ENCODE measurements at places on chromosomes 6 and 20. TPM values are rescaled to one million over a fixed set of nuclear protein-coding genes. Genes with fewer than 3 reads are reported as not detected.

The SLC35F1 gene
- 1.2 TPM for total RNA-seq

- DNase-seq: no peak
Observed at GRCh38 chr6:105476978-105477377, 74.1 kb upstream of the PREP start.

GRCh38 chr6:89895276-89895874 is 1.1 kb downstream of the GJA10 start:
- no peak for DNase-seq

The SRSF12 gene
- total RNA-seq: 3.5 TPM

The FAM209A gene
- not detected for total RNA-seq

DNA sequence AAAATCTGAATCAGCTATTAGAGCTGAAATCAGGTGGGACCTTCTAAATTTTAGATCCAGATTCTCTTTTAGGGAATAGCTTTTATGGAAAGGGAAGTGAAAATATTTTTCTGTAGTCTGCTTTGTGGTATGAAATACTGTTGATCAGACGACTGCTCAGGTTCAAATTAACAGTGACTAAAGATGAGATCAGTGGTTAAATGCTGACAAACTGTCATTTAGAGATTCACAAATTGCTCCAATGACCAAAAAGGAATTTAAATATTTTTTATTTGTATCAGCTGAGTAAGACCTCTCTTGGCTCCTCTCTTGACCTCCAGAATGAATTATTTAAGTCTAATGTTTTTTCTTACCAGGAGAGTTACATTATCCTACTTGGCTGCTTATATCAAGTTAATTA is 77.3 kb downstream of the KCNQ5 start:
- no peak for DNase-seq

DNA sequence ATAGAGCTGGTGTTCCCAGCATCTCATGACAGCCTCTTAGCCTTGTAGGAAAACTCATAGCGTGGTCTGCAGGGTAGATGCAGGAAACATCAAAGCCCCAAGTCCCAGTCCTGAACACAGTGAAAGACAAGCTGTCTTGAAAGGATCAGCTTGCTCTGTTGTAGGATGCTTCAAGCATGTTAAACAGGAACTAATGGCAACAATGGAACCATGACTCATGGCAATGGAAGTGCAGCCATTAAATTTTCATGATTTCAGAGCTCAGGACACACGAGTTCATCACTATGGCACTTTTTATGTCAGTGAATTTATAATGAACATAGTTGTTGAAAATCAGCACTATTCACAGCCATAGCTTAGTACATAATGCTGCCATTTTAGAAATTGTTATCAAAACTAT is 367.7 kb downstream of the KIF16B start:
- no peak for DNase-seq

The COL11A2 gene
- 1.0 TPM for total RNA-seq

- DNase-seq: no peak
Observed at GRCh38 chr6:127206531-127207095, 60.1 kb upstream of the RNF146 start.

The ID4 gene
- 74.9 TPM for total RNA-seq

- DNase-seq: no peak
Observed at GRCh38 chr6:118319894-118320649, 228.0 kb upstream of the PLN start.

The GJA10 gene
- not detected for total RNA-seq

GRCh38 chr20:3250091-3250504 is 11.1 kb upstream of the SLC4A11 start:
- no peak for DNase-seq

- DNase-seq: peak; percentile 50
Observed at GRCh38 chr20:51769976-51770615, 1.9 kb upstream of the ATP9A start.

- no peak for DNase-seq
Observed at GRCh38 chr6:108779536-108780275, 68.5 kb upstream of the ARMC2 start.

GRCh38 chr6:78829407-78829806 is 37.9 kb upstream of the IRAK1BP1 start:
- no peak for DNase-seq

GRCh38 chr6:6547110-6547879 is 41.2 kb upstream of the LY86 start:
- peak; percentile 95 for DNase-seq

The RAB23 gene
- 46.6 TPM for total RNA-seq

The EPHA7 gene
- total RNA-seq: 0.24 TPM

The TRAPPC3L gene
- 0.33 TPM for total RNA-seq

DNA sequence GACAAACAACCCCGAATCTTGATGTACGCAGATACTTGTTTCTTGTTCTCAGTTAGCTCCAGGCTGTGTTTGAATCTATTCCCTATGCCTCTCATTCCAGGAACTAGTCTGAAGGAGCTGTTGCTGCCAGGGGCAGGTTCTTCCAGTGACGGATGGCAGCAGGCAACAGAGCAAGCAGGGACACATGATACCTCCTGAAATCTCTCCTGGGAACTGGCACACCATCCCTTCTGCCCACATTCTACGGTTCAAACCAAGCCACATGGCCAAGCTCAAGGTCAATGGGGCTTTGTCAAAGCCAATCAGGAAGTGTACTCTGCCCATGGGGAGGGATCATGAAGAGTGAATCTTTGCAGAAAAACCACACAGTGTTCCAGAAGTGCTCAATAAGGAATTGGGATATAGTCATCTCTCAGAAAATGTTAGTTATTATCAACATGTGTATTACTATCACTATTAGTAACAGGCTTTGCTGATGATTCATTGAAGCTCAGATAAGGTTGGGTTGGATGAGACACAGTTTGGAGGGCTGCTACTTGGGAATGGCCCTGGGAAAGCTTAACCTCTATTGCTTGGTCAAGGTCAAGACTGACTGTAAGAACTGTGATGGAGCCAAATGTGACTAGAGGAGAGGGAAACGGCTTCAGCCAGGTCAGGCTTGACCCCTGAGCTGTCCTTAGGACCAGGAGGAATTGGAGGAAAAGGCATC is 454.9 kb downstream of the PTPRT start:
- DNase-seq: no peak

The TGM6 gene
- not detected for total RNA-seq

- no peak for DNase-seq
Observed at GRCh38 chr20:49508435-49509199, 26.1 kb upstream of the KCNB1 start.

The ATF6B gene
- total RNA-seq: 63.1 TPM

The TREM2 gene
- 3.8 TPM for total RNA-seq

- no peak for DNase-seq
Observed at GRCh38 chr6:158648682-158649131, 1.1 kb upstream of the SYTL3 start.

GRCh38 chr6:167807200-167807599 is 19.5 kb upstream of the AFDN start:
- DNase-seq: no peak

GRCh38 chr20:50170549-50171220 is 17.2 kb upstream of the PEDS1 start:
- DNase-seq: no peak

DNA sequence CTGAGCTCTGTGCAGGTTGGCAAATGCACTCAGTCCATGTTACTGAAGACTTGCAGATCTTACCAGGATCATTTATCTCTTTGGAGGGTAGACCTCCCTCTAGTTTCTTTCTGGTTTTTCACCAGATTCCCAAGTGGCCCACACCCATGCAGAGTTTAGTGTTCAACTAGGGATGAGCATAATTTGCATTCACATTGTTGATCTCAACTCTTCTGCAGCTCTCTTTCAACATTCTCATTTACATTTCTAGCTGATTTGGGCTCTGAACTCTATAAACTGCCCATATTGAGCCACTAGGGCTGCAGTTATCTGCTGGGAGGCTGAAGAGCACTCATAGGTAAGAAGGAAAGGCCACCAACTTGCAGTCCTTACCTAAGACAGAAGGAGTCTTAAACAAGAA is 17.9 kb upstream of the HLA-C start:
- no peak for DNase-seq

DNA sequence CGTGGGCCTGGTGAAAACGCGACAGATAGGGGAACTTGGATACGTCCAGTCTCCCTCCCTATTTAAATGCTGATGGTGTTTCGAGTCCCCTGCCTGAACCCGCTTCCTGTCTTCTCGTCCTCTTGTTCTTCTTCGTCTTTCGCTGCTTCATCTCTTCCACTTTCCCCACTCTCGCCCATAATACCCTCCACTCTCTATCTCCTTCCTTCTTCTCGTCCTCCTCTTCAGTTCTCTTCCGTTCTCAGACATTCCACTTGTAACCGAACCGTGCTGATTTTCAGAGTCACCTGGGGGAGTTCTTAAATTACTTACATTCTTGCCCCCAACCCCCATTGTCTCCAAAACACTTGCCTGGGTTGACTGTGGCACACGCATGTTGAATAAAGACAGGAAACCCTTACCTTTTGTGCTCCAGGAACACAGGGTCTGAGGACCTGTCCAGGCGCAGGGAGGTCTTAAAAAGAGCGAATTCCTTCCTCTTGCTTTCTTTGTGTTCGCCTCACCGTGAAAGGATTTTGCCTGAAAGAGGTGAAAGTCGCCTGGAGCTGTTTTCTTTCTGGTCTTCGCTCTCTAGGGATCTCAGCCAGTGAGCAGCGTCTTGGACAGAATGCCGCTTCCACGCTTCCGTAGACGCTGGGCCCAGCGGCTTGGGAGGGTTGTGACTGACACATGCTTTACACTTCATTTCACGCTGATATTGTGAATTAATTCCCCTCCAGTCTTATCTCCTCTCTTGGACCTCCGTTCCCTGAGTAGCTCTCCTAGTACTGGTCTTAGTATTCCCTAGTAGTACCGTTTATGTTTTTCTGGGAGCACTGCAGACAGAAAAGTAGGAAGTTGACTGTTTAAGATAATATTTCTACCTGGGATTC is 184.0 kb downstream of the GPX5 start:
- DNase-seq: no peak

- no peak for DNase-seq
Observed at GRCh38 chr20:39850821-39851330, 838.2 kb downstream of the MAFB start.

DNA sequence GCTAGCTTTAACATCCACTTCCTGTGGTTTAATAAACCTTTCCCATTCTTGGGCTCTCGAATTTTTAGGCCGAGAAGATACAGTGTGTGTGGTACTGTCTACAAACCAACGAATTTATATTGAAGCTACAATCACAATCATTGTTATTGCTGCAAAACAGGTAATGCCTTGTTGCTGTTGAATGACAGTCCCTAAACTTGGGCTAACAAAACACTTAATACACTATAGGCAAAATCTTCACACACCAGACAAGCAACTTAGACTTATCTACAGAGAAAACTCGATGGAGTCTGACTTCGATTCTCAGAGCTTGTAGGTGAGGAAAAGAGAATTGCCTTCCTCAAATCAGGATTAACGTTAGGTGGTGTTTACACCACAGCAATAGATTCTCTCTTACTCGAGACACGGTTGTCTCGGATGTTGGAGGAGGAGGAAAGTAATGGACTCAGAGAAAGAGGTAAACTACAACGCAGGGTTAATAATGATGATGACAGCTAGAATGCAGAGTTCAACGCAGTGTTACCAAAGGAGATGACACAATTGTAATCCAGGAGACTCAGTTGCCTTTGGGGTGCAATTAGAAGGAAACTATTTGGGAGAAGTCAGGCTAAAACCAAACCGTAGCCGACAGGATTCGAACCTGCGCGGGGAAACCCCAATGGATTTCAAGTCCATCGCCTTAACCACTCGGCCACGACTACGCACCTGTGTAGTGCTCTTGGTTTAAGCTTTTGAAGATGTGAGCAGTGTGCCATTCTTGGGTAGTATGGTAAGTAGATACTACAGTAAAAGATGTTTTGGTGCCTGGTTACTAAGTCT is 32.5 kb upstream of the ZNF184 start:
- no peak for DNase-seq

The IRF4 gene
- 1.7 TPM for total RNA-seq

- peak; percentile 56 for DNase-seq
Observed at GRCh38 chr6:165820934-165821333, 157.9 kb upstream of the PDE10A start.

GRCh38 chr20:15185322-15185721 is 847.9 kb upstream of the FLRT3 start:
- DNase-seq: no peak
